Ammon's horn (tissue), 1 donor: ENCODE measurements at places on chromosomes 2 and 18.
A peak's percentile ranks its signal among the peaks of the same experiment; 100 is the strongest.

GRCh38 chr2:43171789-43172188 is 54.6 kb downstream of the ZFP36L2 start:
- DNase-seq, result peak; percentile 60

DNA sequence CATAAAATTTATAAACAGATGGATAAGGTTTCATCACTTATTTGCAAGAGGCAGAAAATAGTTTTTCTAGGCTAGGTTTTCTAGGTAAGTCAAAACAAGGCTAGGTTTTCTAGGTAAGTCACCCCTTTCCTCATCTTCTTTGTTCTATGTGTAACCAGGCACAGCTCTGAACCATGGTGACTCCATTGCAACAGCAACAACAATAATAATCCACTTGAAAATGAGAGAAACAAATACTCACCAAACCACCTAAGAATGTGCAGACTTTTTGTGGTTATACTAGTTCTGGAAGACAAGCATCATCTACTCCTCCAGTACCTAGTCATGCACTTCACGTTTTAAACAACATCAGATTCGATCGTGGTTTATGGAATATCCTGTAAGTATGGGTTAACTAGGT is 237.4 kb upstream of the ACVR2A start:
- no peak for DNase-seq

- no peak for DNase-seq
These were observed 331.4 kb downstream of the EXOC6B start for GRCh38 chr2:72494392-72494791.

- DNase-seq, result no peak
These were observed 238.8 kb downstream of the MBD5 start for GRCh38 chr2:148259674-148260073.

DNA sequence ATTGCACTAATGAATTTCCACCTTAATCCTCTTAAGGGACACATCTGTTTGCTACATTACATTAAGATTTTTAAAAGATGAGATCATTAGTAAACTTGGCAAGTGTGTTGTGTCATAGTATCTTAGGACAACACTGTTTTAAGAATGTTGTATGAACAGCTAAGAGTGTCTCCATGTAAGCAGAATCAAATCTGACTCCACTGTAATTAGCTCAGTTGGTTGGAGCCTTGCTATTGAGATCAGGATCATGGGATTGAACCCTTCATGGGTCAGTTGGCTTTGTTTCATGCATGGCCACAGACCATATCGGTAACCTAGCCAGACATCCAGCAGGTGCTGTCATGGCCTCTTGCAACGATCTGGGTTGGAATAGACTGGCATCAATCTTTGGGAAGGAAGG is 5.2 kb downstream of the FHOD3 start:
- no peak for DNase-seq

GRCh38 chr2:117378653-117379052 is 435.8 kb upstream of the DDX18 start:
- DNase-seq, result no peak

GRCh38 chr2:181586569-181587081 is 70.3 kb downstream of the CERKL start:
- DNase-seq, result no peak

DNA sequence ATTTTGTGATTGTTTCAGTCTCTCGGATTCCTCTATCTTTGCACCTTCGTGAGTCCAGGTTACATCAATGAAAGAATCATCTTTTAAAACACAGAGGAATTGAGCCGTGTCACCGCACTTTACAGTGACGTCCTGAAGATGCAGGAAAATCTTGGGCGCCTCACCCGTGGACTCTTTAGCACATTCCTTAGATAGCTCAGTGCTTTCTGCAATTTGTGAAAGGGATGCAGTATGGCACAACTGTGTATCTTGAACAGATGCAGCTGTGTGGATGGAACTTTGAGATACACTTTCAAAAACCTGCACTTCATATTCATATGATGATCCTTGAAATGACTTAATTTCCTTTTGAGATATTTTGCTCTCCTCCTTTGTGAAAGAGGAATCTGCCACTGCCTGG is 50.9 kb downstream of the TTN start:
- no peak for DNase-seq

GRCh38 chr2:100548771-100549170 is 14.0 kb upstream of the PDCL3 start:
- DNase-seq, result peak; percentile 93

GRCh38 chr2:190986221-190986953 is 27.6 kb downstream of the STAT1 start:
- no peak for DNase-seq

DNA sequence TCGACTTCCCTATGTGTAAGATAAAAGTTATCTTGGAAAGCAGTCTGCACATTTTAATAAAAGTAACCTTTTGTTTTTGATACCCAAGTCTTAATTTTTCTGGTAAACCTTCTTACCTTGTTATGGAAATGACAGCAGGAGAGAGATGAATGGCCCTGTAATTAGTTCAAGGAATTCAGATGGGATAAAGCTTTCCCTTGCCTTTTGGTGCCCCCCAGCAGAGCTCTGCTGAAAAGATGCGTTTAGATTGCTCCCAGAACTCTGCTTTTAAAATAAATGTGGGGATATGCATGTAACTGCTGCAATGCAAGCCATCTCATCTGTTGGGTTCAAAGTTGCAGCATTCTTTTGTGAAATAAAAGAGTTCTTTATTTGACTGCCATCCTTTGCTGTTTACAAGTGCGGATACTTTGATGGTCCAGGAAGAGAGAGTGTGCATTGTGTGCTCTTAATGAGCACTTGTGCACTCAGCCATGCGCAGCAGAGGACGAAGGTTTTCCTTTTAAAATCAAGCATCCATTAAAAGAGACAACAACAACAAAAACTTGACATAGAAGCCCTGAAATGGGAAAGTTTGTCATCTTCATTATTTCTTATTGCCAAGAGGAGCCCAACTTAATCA is 176.7 kb upstream of the ST6GAL2 start:
- no peak for DNase-seq

DNA sequence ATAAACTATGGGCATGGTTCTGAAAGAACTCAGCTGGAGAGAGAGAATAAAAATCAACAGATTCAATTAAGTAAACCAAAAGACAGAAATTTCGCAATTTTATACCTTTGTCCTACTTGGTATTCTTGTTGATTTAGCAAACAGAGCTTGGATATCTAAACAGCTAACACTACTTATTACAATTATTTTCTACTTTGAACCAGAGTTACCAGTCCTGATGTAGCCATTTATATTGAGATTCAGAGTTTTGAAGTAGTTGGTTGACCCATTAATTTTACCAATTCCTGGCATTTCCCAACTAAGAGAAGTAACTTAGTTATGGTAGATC is 48.9 kb downstream of the ASXL2 start:
- DNase-seq, result no peak

- no peak for DNase-seq
These were observed 233.1 kb upstream of the POU3F3 start for GRCh38 chr2:104620801-104621200.

GRCh38 chr2:216633616-216634369 is 573 bp downstream of the IGFBP2 start:
- no peak for DNase-seq

- no peak for DNase-seq
These were observed 49.7 kb upstream of the ABCA12 start for GRCh38 chr2:215188078-215188477.

DNA sequence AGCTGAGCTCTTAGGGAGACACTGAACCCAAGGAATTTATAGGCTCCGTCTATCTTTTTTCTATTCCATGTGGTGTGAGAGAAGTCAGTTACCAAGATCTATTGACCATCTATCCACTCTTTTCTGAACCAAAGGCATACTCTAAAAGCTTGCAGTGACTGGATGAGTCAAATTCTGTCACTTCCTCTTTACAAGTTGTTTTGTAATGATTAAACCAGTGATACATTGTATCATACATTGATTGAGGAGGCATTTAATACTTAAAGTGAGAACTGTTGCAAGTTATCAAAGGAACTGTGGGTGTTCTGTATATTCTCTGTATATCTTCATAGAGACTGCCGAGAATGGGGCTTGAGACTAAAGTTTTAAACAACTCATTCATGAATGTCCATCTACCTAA is 188.8 kb downstream of the CAMKMT start:
- no peak for DNase-seq

DNA sequence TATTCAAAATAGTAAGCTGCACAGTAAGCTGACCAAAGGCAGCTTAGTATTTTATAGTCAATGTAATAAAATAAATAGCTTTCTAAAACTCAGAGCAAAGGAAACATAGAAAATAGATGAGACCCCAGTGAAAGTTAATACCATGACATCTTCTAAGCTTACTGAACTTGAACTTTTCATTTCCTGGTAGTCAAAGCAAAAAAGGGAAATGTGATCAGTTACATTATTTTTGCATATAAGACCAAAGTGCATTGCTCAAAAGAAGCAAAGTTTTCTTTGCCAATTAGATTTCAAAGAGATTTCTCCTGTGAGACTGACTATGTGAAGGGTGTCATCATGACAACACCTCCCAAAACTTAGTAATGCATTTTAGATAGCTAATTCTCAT is 70.2 kb downstream of the MYO1B start:
- DNase-seq, result no peak

- DNase-seq, result no peak
These were observed 16.9 kb upstream of the CD28 start for GRCh38 chr2:203689426-203690116.

DNA sequence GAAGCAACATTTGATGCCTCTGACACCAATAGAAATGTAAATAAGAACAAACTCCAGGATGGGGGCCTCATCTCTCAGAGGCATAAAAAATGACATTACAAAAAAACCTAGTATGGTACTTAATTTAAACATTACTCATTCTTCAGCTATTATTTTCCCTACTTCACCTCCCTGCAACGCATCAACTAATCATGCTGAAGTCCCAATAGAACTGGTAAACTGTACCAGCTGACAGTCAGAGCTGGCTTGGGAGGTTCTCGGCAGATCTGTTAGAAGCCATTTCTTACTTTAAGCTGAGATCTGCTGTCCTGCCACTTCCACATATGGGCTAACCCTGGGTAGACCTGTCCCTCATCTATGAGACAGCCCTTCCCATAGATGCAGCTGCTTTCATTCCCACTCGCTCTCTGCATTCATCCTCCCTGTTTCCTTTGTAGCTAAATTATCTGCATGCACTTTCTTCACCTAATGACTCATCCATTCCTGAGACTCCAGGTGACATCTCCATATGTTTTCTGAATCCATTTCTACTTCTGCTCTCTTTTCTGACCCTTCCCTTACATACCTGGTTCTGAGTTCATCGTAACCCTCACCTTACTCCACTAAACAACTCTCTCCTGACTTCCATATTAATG is 108.1 kb downstream of the AOX1 start:
- DNase-seq, result no peak

- no peak for DNase-seq
These were observed 155.3 kb downstream of the BABAM2 start for GRCh38 chr2:28045676-28046351.

DNA sequence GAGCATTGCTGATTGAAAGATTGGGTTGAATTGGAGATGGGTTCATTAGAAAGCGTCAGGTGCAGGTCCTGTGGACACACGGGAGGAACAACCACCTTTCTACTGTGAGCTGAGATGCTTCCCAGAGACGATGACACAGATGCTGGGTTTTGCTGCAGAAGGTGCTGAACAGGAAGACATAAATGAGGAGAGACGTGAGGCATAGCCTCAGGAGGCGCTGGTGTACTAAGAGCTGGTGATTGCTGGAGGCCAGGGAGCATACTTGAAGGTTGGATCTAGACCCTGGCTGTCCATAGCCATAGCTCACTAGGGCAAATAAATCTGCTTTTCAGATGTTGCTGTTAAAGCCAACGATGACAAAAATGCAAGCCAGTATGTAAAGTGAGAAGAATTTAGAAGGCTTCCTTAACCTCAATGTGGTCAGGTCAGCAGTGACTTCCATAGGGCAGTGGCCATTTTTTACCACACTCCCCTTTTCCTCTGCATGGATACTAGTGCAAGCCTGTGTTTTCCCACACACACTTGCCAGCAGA is 153.7 kb downstream of the SOX11 start:
- no peak for DNase-seq

- no peak for DNase-seq
These were observed 110.7 kb downstream of the C1D start for GRCh38 chr2:67952066-67952465.

- no peak for DNase-seq
These were observed 61.9 kb upstream of the IL1R1 start for GRCh38 chr2:102080451-102081242.

GRCh38 chr18:9711361-9712129 is 3.4 kb downstream of the RAB31 start:
- DNase-seq, result no peak

DNA sequence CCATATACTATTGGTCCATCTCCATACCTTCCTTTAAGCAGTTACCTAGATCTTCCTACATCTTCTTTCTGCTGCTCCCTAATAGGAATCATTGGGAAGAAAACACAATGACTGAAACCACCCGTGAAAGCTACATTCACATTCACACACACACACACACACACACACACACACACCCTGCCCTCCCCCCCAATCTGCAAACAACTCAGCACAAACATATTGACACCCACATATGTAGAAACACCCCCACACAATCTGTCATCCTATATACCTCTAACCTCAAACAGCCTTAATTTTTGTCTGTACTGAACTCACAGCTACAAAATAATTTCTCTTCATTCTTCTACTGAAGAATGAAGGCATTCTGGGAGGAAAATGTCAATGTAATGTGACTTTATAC is 63.8 kb downstream of the KLF7 start:
- DNase-seq, result no peak

DNA sequence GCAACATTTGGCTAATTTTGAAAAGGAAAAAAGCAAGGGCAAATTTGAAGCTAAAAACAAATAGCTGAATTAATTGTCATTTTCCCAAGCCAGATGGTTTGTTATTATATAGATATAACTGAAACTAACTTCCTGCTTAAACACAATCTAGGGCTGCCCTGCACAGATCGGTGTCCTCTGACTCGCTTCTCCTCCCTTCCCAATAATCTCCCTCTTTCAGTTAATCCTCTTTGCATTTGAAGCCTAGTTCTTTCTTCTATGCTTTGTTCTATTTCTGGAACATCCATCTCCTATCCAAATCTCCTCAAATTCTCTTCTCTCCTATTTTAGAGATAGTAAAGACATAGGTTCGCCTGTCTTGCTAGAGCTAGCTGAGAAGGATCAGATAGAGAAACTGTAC is 328.1 kb downstream of the SLC8A1 start:
- no peak for DNase-seq

DNA sequence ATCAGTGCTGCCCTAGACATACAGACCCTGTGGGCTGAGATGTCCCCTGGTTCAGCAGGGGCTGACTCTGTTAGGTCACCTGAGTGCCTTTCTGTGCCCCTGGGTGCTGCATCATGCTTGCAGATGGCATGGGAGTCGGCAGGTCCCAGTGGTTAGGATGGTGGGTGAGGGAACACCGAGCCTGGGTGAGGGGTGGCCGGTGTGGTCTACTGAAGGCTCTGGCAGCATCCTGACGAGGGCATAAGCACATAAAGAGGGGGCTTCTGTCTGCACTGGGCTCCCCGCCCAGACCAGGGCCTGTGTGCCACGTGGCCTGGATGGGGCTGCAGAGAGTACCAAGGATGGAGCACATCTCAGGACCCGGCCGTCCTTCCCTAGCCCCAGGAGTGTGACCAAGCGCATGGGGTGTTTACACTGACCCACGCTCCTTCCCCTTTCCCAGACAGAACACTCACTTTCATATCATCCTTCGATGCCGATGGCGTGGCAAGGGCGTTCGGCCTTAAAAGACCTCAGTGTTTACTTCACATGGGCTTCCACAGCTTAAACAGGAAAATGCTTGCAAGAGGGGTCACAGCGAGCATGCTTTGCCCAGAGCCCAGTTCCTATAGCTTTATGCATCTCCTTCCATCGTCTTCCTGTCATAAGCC is 115.1 kb downstream of the STPG4 start:
- peak; percentile 72 for DNase-seq
